Liver (tissue), 10 donors: ENCODE measurements at places on chromosomes 3 and 15. TPM values are rescaled to one million over a fixed set of nuclear protein-coding genes. Genes with fewer than 3 reads are reported as not detected.
A peak's percentile ranks its signal among the peaks of the same experiment; 100 is the strongest.

Gene CLSTN2
- 0.09 TPM for total RNA-seq

GRCh38 chr3:181715571-181716340, 4.0 kb downstream of the SOX2 start:
- DNase-seq: no peak

DNA sequence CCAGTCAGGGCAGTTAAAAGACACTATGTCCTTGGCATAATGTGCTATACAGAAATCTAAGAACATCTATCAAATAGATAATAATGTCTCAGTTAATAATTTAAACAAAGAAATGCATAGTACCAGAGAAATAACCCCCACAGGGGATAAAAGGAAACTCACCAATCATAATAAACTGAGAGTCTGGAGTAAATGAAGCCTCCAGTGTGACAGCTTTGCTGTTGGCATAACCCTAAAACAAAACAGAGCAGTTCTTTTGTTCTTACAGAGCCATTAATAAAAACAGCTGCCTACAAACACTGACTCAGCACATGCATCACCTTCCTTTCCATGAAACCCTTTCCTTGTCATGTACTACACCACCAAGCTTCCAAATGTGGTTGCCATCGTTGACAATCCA, 13.5 kb downstream of the PPM1M start:
- no peak for DNase-seq

DNA sequence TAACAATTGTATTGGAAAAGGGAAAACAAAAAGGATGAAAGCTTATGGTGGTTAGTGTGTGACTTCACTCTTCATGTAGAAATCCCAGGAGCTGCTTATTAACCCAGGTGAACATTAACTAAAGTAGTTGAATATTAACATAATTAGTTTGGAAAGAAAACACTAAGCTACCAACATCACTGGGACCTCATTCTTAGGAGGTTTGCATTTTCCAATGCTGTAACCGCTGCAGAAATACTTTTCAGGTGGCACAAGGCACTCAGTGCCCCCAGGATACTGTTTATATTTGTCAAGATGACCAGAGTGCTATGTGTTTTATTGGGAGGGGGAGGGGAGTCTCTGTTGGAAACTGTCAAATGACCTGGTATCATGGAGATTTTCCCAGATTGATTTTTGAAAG, 25.9 kb upstream of the VILL start:
- no peak for DNase-seq

Gene HIGD2B
- total RNA-seq: not detected

GRCh38 chr3:15812183-15812582, 14.4 kb upstream of the ANKRD28 start:
- no peak for DNase-seq

Gene MAP1A
- 0.42 TPM for total RNA-seq

DNA sequence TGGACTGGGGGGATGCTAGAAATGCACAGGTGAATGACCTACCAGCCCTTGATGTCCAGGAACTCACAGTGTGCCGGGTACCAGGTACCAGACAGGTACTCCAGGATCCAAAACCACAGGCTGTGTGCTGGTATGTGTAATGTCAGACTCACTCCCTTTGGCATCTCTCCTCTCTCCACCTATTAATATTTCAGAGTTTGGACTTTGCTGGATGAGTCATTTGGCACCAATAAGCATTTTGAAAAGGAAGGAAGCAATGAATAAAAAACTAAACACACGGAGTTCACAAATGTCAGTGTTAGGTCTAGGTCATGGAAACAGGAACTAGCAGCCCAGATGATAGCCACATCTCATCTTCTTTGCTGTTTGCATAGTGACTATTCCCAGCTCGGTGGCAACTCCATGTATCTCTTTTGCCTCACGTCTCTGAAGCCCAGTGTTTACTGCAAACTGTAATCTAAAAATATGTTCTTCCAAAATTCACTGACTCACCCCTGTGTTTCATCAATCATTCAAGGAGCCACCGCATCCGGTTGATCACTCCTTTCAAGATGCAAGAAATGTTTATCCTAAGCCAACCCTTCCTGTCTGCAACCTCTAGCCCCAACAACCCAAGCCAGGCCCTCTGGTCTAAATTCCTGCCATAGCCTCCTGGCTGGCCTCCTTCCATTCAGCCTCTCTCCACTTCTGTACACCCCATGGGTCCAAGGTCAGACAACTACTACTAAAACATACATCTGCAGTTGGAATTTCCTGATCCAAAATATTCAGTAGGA, 8.4 kb downstream of the ITGB5 start:
- DNase-seq: no peak

DNA sequence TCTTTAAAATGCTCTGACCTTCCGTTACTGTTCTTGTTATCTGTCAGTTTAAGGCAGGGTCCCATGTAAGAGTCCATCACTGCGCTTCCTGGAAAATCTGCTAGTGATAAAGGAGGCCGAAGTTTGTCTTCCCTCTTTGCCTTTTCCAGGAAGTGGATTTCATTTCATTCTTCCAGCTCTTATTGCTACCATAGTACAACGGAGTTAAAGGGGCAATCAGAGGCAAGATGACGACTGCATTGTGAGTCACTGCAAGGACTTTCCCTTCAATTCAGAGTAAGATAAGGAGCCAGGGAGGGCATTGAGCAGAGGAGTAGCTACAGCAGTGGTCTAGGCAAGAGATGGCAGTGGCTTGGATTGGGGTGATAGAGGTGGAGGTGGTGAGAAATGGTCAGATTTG, 17.2 kb upstream of the DET1 start:
- no peak for DNase-seq

Gene BOC
- total RNA-seq: 0.65 TPM

- no peak for DNase-seq
Observed at GRCh38 chr3:38545550-38545949, 49.4 kb downstream of the EXOG start.

DNA sequence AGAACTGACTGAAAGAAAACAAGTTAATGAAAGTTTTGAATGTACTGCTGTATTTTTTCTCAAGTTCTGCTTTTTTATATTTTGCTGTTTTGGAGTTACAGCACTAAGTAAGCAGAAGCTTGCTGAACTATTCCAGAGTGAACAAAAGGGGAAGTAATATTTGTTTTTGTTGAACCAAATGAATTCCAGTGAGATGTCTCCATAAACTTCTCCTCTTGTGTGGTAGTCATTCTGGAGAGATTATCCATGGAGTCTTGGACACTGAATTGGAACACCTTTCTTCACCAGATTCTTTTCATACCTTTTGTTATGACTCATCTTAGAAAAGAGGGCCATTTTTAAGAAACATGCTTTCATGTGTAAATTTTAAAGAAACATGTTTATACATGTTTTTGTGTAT, 8.8 kb downstream of the ANKUB1 start:
- DNase-seq: no peak

DNA sequence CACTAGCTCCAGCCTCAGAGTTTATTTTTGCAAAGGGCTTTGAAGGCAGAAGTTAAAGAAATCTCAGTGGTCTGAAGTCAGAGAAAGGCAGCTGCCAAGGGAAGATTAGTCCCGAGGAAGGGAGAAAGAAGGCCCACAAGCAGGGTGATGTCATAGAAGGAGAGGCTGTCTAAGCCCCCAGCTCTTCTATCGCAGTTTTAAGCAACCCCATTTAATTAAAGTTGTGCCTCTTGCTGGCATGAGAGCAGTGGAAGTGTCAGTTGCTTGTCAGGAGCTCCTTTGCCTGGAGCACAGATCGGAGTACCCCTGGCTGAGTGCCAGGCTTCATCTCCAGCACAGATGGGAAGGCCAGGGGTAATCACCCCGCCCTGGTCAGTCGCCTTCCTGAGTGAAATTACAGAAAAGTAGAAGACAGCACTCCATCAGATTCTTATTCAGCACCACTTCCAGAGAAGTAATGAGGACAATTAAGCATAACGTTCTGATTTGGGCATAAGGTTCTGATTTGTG, 530.7 kb downstream of the EPHB1 start:
- DNase-seq: no peak

- peak; percentile 6 for DNase-seq
Observed at GRCh38 chr3:133888726-133889340, 6.8 kb downstream of the RAB6B start.

DNA sequence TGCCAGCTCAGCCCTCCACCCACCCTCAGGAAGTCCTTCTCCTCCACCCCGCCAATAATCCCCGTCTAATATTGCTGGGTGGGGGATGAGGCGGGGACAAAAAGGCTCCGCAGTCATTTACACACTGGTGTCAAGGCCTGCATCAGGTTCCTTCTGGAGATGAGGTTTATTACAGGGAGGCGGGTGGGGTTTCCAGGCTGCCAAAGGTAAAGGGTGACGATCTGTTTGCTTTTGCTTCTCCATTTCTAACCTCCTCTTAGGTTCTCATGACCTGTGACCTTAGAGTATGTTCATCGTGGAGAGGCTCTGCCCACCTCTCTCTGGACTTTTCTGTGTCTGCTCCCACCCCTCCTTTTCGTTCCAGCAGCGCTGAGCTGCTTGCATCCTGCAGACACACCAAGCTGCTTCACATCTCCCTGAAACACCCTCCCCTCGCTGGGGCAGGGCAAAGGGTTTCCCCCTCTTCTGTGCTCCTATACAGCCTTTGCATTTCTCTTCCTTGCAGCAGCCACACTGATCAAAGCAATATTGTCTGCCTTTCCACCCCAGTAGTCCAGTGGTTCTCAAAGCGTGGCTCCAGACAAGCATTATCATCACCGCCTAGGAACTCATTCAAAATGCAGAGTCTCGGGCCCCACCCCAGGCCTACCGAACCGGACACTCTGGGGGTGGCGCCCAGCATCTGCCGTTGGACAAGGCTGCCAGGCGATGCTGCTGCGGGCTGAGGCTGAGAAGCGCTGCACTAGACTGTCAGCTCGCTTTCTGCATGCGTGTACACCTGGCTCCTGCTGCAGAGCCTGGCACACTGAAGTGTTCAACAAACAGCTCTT, 26.6 kb downstream of the CA12 start:
- no peak for DNase-seq

DNA sequence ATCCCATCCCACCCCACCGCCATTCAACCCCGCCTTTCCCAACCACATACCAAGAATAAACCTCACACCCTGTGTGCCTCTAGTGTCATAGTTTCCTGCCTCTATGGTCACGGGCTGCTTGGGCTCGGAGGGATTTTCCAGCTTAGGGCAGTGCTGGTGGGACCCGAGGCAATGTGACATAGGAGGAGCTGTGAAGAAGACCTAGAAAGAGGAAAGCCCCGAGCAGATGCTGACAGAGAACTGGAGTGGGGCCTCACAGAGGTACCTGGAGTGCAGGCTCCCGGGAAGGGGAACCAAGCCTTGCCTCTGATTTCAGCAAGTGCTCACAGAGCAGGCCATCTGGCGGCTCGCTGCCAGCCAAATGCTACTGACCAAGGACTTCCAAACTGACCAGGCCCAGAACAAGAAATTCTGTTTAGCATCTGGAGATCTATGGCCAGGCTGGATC, 27.5 kb downstream of the BHLHE40 start:
- DNase-seq: no peak

GRCh38 chr3:72336114-72336651, 512.1 kb downstream of the SHQ1 start:
- DNase-seq: no peak

DNA sequence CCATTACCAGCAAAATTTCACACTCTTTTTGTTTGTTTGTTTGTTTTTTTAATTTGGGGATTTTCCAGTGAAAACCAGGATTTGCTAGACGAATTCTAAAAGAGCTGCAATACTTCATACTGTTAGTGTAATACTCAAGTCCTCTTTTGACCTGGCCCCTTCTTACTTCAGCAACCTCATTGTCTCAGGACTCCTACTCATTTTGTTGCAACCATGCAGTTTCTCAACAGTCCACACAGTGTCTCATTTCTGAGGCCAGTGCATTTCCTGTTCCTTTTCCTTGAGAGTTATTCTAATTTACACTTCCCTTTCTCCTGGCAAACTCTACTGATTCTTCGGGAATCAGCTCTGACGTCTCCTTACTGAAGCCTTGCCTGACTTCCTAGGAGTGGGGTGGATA, 35.6 kb downstream of the NSUN3 start:
- no peak for DNase-seq

Gene MKRN2
- total RNA-seq: 12.9 TPM

- no peak for DNase-seq
Observed at GRCh38 chr3:106206613-106207012, 337.8 kb upstream of the CBLB start.

Gene KAT2B
- 20.6 TPM for total RNA-seq

Gene GPR176
- 1.3 TPM for total RNA-seq

Gene SLC6A1
- 26.2 TPM for total RNA-seq

DNA sequence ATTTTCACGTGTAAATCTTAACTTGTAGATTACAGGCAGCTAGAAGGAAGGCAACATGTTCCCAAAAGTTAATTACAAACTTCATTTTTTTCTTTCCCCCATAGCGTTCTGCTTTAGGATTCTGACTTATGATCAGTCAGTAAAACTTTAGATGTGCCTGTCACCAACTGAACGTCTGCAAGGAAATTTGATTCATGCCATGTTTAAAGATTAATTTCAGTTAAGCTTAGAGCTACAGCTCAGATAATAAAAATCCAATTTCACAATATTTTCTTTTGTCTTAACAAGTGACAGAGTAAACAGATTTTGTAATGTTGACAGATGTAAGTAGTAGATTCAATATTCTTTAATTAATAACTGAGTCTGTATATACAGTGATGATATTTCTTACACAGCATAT, 253.1 kb downstream of the NFKBIZ start:
- no peak for DNase-seq

DNA sequence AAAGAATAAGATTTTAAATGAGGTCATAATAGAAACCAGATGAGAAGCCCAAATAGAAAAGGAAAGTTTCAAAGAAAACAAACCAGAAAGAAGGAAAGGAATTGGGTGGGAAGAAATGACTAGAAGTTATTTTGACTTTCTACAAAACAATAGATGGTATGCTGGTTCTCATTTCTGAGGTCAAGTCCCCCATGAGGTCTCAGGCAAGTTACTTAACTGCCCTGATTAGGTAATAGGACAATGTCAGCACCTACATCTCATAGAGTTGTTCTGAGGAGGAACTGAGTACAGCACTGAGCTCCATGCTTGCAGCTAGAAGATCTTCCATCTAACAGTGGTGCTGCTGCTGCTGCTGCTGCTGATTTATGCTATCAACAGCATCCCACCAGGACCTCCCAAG, 185.9 kb downstream of the ERC2 start:
- DNase-seq: no peak

DNA sequence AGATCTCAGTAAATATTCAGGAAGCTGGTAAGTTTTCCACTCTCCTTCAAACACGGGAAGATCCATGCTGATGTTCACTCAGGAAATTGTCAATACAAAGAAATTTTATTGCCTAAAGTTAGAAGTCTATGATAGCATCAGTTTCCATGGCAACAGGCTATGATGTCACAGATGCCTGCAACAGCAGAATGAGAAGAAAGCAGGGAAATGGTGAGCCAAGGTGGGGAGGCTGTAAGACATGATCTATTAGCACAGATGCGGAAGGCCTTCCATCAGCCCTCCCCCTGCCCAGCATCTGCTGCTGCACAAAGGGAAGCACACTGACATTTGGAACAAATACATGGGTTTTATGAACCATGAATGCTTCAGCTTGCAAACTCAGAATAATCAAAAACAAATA, 28.6 kb downstream of the EPHB1 start:
- no peak for DNase-seq

Gene STARD9
- 3.9 TPM for total RNA-seq

Gene PSMA4
- 109 TPM for total RNA-seq
